ENCODE measurements at places on chromosomes 1 and 21.

DNA sequence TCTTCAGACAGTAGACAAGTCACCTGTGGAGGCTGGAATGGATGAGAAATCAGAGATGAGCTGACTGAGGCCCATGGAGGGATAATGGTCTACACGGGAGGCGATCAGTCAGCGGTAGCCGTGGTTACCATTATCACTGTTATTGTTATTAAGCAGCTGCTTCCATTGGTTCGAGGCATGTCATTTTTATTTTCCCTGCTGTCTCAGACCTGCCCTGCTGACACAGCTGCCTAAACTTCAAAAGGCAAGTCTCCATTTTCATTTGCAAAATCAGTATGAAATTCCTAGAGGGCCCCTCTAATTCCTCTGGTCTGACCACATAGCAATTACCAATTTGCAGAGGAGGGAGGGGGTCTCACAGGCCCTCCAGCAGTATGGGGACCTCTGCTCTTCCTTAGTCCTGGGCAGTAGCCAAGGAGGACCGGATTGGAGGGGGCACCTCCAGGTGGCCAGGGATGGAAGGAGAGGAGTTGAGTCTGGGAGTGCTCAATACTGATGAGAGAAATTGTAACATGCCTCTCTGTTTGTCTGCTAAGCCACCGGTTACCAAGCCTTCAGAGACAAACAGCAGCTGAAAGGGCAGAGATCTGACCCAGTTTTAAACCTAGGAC is 184.2 kb downstream of the TRABD2B start:
- DNase-seq: no peak

DNA sequence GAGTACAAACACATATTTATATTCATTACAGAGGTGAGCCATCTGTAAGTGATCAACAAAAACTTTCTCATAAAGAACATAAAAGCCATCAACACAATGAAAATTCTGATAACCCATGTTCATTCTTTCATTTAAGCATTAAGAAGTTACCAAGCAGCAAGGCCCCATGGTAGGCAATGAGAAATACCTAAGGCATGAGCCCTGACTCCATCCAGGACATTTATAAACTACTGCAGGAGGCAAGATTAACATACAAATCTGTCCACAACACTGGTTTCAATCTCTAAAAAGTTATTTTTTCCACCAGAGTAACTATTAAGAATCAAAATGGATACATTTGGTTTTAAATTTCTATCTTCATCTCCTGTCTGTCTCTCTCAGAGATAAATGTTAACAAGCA is 76.1 kb downstream of the SIPA1L2 start:
- DNase-seq: no peak

- no peak for DNase-seq
These were observed 3.1 kb downstream of the ASCL5 start for GRCh38 chr1:201123866-201124265.

GRCh38 chr1:228277491-228278431 is 69.9 kb downstream of the OBSCN start:
- DNase-seq: no peak

- no peak for DNase-seq
These were observed 606 bp upstream of the FMO4 start for GRCh38 chr1:171313319-171313834.

GRCh38 chr21:18812308-18812707 is 408.7 kb upstream of the TMPRSS15 start:
- no peak for DNase-seq

GRCh38 chr1:158793604-158794003 is 12.6 kb upstream of the OR6N2 start:
- no peak for DNase-seq

DNA sequence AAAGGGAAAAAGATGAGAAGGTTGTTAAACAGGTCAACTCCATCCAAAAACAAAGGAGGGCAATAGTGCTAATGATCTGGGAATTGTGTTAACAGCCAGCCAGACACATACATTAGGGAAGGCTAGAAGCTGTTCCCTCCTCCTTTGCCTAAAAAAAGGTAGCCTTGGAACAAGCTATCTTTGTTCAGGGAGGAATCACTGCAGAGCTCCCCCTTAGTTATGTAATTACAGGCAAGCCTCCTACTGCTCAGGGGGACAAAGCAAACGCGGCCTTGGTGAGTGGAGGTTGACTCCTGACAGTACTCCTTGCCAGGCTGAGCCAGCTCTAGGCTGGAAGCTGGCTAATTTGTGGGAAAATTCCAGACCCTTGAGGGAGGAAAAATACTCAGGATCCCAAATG is 97.6 kb downstream of the VAV3 start:
- DNase-seq: no peak

- DNase-seq: no peak
These were observed 6.6 kb upstream of the PTCH2 start for GRCh38 chr1:44849575-44850132.

GRCh38 chr1:186301448-186301847 is 73.6 kb downstream of the TPR start:
- no peak for DNase-seq

DNA sequence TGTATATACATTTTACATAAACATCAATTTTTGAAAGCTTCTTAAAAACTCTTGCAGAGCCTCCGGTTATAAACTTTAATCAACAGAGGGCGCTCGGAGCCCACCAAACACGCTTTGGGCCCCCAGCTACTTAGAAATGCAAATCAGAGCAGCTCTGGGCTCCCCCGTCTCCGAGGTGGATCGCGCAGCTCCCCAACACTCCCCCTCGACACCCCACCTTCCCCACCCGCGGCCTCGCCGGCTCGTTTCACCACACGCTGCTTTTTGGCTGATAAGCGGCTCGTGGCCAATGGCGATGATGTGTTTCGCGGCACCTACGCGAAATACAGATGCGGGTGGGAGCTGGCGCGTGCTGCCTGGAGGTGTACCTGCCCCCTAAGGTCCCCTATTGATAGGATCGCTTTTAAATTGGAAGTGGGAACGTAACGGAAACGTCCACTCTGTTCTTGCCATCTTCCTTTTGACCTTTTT is 1.7 kb upstream of the KIF26B start:
- DNase-seq: no peak

DNA sequence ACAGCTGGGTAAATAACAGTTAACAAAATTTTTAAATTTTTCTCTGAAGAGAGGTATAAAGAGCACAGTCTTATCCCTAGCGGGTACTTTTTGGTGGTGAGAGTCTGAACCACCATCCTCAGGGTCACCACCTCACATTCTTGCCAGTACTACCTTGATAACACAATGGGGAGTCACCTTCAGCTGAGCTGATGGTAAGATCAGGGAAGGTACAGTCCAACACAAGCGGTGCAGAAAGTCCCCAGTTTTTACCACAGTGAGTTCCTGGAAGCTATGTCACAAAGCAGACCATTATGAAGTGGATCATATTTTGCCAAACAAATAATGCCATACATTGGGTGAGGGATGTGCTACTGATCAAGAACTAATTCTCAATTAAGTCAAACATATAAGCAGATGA is 176.9 kb downstream of the FASLG start:
- no peak for DNase-seq

GRCh38 chr1:36884801-36885200 is 149.5 kb downstream of the GRIK3 start:
- no peak for DNase-seq

DNA sequence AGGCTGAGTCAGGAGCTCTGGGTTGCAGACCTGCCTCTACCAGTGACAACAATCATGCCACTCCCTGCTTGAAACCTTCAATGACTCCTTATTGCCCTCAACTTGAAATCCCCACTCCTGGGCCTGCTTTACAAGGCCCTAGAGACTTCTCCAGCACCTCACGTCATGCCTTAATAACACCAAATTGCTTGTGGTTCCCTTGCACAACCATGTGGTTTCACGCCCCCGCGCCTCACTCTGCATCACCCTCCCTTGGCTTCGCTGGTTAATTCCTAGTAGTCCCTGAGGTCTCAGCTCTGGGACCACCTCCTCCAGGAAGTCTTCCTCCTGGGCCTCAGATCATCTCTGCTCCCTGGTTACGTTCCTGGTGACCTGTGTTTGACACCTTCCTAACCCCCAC is 33.0 kb downstream of the EPHA2 start:
- no peak for DNase-seq

DNA sequence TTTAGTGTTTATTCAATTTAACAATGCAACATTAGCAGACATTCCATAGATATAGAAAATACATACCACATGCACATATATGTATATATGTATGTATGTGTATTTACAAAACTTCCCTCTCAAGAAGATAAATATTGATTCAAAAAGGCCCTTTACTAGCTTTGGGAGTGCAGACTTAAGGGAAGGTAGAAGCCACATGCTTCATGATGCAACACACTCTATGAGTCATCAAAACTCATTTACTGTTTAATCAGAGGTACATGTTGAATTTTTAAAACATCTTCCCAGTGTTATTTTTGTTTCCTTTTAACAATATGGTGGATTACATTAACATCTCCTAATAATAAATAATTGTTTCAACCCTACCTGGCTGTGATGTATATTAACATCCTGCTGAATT is 61.4 kb upstream of the KIRREL1 start:
- DNase-seq: no peak
